ENCODE measurements at places on chromosomes 3 and 15.

GRCh38 chr3:123961508-123961856 is 453 bp upstream of the CCDC14 start:
- no peak for DNase-seq

DNA sequence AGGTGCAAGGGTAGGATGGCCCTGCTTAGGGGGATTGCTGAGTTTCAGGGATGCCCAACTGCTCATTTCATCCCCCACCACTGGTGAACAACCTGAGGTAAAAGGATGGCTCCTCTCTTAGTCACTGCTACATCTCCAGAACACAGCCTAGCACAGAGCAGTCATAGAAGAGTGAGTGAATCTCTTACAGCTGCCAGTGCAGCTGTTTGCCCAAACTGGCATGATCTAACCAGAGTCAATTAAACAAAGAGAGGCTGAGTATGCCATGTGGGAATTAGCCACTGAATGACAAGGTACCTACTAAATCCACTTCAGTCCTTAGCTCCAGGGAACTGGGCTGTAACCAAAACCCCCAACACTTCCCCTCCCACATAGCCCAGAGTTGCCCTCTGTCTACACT is 6.8 kb upstream of the NCKIPSD start:
- DNase-seq, result no peak

- DNase-seq, result no peak
These were observed 20.8 kb downstream of the FEM1B start for GRCh38 chr15:68298336-68298735.

DNA sequence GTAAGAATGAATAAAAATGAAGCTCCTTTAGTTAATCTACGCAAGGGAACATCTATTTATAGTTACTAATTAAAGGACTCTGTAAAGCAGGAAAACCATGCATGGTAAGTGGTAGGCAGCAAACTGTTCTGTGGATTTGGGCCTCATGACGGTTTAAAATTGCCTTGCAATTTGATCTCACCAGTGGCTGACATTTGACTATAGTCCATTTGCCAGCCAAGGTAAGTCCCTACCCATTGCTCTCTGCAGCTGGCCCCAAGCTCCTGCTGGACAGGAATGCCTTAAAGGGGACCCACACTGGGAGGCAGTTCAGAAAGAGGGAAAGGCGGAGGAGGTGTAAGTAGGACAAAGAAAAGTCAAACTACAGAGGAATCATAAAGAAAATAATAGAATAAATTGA is 203.3 kb downstream of the PLCL2 start:
- DNase-seq, result no peak

DNA sequence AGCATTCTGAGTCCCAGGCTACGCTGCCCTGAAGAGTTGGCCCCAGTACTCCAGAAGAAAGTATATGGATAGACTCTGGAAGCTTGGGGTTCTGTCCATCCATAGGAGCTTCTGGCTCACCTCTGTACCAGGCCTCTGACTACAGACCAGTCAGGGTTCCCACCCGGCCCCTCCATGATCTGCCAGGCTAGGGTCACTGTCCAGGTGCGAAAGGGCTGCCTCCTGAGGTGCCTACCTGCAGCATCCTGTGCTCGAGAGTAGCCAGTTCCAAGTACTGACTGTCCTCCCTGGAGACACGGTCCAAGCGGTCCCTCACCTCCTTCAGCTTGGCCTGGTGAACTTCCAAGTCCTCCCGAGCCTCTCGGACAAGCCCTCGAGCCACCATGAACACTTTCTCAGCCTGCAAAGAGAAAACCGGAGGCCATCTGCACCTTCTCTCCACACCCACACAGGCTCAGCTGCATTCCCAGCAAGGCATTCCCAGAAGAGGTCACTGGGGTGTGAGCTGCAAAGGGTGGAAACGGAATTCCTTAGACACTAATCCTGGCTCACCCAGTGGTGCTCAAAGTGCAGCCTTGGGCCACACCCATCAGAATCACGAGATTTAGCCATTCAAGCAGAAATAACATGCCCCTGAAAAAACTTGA is 3.7 kb upstream of the PLXNB1 start:
- no peak for DNase-seq

GRCh38 chr3:147411815-147412241 is 2.7 kb downstream of the ZIC1 start:
- no peak for DNase-seq

DNA sequence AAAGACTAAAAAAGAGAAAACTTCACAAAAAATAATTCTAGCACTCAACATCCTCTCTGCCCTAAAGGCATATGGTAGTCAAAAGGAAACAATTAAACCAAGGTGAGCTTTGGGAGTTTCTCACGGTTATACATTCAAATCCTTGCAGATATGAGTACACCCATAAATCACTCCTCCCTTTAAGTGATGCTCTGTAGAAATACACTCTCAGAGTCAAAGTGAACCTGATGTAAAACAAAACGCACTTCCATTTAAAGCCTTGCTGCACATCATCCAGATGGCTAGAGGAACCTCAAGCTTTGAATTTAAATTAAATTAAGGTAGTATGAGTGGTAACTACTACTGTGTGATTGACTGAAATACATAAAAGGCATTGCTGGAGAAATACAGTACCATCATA is 36.0 kb upstream of the AADAC start:
- no peak for DNase-seq

GRCh38 chr3:134126153-134126552 is 96.4 kb upstream of the SLCO2A1 start:
- no peak for DNase-seq

DNA sequence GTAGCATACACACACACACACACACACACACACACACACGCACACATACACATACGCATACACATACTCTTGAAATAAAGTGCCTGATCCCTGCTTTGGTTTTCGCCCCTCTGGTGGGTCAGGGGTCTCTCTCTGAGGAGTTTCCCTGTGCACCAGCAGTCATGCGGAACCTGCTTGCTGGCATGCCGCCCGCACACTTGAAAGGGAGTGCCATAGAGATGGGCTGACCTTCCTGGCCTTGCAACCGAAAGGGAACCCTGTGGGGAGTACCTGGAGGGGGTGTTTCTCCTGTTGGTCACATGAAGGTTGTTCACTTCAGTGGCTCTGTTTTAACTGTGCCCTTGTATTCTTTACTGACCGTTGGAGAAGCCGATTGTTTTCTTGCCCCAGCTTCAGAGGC is 752.3 kb downstream of the NR2F2 start:
- DNase-seq, result no peak

- DNase-seq, result no peak
These were observed 128.7 kb downstream of the SNRK start for GRCh38 chr3:43415088-43415487.

GRCh38 chr3:32457971-32458471 is 44.6 kb downstream of the CMTM6 start:
- no peak for DNase-seq

DNA sequence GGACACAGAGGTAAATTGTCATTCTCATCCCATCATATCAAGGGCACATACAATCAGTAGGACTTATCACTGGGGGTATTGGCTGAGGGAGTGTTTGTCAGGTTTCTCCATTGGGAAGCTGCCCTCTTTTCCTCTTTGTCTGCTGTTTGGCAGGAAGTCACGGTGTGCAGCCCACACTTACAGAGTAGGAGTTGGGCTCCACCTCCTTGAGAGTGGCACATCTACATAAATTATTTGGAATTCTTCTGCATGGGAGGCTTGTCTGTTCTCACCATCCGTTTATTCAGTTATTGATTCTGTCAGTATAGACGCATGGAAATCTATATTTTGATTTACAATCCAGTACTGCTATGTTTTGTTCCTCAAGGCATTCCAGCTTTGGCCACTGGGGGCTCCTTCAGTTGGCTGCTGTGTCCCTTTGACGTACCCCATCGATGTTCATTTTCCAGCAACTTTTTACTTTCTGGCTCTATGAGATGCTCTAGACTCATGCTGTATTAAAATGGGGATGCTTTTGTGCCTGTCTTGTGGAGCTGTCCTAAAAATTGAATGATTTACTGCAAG is 200.3 kb downstream of the SLCO3A1 start:
- no peak for DNase-seq

DNA sequence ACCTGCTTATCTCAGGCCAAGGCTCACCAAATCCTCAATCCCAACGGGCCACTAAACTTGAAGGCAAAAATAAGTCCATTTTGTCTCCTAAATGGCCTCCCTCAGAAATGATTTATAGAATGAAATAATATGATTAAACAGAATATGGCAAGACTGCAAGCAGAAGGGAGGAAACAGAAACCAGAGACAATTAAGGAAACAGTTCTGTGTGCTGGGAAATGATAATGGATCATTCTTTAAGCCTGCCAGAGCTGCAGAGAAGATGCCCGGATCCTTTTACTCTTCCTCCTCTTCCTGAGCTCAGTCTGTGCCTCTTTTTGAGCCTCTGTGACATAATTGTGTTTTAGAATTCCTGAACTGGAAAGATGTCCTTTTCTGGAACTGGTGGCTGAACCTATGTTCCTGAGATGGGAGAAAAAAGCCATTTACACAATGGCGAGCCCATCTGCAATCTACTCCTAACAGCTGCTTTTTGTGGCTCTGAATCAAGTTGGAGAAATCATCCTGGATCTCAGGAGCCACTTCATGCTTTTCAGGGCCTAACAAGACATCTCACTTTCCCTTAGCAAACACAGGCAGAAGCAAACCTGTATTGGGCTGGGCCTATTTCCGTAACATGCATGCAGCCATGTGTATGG is 2.8 kb upstream of the ABHD2 start:
- DNase-seq, result no peak

- DNase-seq, result no peak
These were observed 577.0 kb upstream of the MDFIC2 start for GRCh38 chr3:70889162-70890019.

GRCh38 chr15:70556151-70556741 is 207.1 kb downstream of the UACA start:
- DNase-seq, result no peak

- DNase-seq, result no peak
These were observed 2.7 kb downstream of the FOXP1 start for GRCh38 chr3:71580636-71581456.

Data from NCI-H187 treated with DMSO at 0.1 percent for 48 hours (cell line).